ENCODE measurements at places on chromosomes 16 and 17.

GRCh38 chr16:85718682-85719081, 29.9 kb upstream of the GINS2 start:
- peak; percentile 47 for DNase-seq

- DNase-seq, result no peak
These were observed 740 bp upstream of the CMIP start for GRCh38 chr16:81443688-81444447.

- DNase-seq, result no peak
These were observed 19.9 kb upstream of the MLKL start for GRCh38 chr16:74720579-74720978.

DNA sequence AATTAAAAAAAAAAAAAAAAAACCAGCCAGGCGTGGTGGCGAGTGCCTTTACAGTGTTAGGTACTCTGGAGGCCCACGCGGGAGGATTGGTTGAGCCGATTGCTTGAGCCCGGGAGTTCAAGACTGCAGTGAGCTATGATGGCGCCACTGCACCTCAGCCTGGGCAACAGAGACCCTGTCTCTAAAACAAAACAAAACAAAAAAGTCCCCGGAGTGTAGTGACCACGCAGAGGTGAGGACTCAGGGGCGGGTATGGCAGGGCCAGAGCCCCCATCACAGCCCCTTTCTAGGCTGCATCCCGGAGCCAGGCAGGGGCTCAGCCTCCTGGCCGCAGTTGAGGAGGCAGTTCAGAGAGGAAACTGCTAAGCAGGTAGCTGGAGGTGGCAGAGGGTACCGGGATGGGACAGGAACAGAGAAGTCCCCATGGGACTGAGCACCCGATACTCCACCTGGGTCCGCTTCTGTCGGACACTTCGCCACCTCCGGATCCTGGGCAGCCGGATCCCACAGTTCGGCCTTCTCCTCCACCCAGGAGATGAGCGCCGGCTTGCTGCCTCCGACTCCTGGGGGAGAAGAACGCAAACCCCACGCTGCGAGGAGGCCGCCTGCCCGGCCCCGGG, 800 bp downstream of the ZNF747 start:
- no peak for DNase-seq

- no peak for DNase-seq
These were observed 5.9 kb downstream of the CCL7 start for GRCh38 chr17:34275881-34276280.

GRCh38 chr16:84603140-84603816, 14.6 kb downstream of the COTL1 start:
- DNase-seq, result peak; percentile 84

- no peak for DNase-seq
These were observed 63.5 kb upstream of the MED9 start for GRCh38 chr17:17413215-17413792.

DNA sequence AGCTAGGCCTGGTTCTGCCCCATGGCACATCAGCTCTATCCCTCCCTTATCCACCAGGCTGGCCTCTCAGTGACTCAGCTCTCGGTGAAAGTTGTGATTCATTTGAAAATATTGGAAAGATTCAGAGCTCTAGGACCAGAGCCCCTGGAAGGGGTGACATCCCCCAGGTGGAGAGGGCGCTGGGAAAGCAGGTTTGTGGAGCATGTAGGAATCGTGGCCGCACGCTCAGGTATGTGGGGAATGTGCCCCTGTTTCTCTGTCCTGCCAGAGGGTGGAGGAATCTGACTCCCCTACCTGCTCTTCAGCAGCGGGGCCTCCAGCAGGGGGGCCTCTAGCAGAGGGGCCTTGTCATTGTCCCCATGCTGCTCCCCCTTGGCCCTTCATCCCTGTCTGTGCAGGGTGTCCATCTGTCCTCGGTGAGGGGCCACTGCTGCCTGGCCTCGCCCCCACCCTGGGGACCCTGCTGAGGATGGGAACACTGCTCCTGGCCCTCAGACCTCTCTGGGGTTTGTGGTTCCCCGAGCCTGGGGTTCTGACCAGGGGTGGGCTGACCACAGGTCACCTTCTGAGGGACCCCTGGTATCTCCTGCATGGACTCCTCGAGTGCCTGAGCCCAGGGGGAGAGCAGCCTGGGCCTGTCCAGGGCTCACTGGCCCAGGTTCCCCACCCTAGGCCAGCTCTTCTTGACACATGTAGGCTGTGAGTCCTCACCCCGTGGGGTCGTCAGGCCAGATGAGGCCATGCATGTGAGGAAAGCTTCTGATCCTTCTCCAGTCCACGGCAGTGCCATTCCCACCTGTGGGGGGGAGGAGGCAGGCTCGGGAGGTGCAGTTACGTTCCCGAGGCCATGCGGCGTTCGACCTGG, 47.5 kb downstream of the NT5M start:
- DNase-seq, result peak; percentile 55
